ENCODE measurements at places on chromosomes 1 and 21.

- no peak for DNase-seq
Observed at GRCh38 chr1:183656355-183656754, 3.2 kb upstream of the APOBEC4 start.

DNA sequence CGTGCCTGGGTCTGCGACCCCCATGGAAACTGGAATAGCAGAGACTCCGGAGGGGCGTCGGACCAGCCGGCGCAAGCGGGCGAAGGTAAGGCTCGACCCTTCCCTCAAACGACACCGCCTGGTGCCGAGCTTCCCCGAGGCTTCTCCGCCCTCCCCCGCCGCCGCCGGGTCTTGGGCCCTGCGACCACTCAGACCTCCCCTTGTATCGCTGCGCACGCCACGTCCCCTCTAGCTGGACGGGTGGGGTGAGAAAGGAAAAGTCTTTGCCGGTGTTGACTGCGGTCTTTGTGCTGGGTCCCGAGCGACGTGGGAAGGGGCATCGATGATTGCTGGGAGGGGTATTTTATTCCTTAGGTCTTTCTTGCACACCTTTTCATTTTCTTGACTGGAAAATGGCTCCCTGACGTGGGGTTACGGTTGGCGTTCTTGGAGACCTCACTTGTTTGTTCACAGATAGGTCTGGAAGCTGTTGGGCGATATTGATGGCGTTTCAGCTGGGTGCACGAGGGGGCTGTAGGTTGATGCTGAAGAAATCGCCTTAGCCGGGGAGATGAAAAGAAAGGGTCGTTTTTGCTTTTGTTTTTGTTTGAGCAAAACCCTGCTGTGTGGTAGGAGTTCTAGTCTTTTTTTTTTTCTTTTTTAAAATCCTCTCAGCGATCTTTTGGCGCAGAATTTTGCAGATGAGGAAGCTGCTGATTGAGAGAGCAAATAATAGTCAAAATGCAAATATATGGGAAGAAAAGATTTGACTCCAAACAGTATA lies 776 bp downstream of the KDM1A start:
- DNase-seq: no peak

- DNase-seq: no peak
Observed at GRCh38 chr1:14345946-14346550, 252.4 kb upstream of the KAZN start.

DNA sequence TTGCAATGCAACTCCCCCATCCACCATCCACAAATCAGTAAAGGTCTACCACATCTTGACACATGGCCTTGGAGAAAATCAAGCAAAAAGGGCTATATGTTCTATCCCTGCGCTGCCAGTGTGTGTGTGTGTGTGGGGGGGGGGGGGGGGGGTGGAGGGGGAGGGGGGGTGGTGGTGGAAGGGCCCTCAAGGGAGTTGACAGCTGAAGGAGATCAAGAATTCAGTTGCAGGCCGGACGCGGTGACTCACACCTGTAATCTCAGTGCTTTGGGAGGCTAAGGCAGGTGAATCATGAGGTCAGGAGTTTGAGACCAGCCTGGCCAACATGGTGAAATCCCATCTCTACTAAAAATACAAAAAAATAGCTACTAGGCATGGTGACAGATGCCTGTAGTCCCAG lies 37.6 kb upstream of the CLIC4 start:
- DNase-seq: no peak

DNA sequence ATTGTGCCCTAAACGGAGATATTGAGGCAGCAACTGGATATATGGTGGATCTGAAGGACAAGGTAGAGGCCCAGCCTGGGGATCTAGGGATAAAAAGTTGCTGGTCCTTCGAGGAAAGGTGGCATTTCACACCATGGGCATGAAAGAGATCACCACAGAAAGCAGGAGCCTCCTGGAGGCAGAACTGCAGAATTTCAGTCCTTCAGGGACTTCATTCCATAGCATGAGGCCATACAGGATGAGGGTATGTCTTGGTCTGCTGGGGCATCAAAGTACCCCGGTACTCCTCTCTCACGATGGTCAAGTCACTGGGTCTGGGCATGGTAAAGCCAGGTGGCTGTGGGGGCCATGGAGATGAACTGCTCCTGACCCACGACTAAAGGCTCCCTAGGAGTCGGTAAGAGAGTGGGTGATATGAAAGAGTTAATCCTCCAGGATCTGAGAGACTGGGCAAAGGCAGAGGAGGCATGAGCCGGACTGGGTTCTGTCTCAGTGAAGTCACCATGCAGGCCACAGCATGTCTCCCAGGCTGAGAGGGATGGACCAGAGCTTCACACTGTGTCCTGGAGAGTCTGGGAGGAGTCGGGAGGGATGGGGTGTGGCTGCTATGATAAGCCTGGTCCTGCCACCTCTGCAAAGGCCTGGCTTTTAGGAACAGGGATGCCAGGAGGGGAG lies 5.8 kb upstream of the SPRR5 start:
- DNase-seq: no peak

DNA sequence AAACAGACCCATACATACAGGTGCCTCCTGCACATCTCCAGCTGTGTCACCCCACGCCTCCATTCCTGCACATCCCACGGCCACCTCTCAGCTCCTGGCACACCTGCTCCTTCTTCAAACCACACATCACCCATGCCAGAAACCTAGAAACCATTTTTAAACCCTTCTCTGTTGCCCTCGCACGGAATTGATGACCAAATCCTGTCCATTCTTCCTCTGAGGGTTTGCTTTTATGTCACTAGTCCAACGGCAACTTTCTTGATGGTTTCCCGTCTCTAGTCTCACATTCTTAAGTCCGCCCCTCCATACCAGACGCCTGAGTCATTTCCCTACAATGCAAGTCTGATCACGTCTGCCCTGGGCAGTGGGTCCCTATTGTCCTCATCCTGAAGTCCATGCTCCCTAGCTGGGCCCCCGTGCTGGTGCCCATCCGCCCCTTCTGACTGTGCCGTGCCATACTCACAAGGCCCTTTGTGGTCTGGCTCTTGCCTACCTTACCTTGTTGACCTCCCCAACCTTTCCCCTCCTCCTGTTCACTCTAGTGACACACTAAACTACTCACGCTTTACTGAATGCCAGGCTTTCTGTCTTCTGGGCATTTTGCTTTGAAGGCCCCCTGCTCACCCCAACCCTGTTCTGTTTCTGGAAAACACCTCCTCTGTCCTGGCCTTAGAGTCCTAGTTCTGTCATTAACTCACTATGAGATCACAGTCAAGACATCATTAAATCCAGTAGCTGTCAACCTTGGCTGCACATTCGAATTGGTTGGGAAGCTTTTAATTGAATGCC lies 17.6 kb downstream of the SLC2A1 start:
- DNase-seq: no peak

- DNase-seq: no peak
Observed at GRCh38 chr21:24205319-24205718, 1402.0 kb downstream of the MRPL39 start.

DNA sequence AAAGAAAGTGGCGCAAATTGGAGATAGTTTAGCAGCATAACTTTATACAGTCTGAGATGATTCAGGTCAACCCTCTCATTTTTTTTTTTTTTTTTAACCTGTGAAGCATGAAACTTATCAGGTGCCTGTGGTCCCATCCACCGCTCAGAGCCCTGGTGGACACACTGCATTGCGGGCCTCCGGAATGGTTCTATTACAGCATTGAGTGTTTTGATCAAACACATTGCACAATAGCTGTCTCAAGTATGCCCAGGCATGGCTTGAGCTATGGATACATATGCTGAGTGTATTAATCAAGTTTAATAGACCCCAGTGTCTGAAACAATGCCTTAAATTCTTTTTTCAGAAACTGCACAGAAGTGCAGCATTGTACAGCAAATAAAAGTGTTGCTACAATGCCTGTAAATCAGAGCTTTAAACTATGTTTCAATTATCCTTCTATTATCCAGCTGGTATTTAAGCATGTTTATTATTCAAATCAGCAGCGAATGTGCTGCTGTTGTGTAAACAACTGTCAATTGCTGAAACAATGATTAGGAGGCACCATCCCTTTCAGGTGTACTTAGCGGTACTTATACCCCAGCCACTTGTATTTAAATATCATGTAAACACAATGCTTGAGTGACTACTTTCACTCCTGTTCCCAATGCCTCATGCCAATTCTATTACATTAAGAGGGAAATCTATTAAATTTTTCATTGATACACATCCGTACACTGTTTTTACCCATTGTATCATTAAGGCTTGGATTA lies 456.6 kb downstream of the RPS6KC1 start:
- no peak for DNase-seq

GRCh38 chr1:83794384-83794783 lies 204.5 kb downstream of the TTLL7 start:
- DNase-seq: no peak

- no peak for DNase-seq
Observed at GRCh38 chr1:121522061-121522759, 337.4 kb downstream of the SRGAP2C start.

GRCh38 chr1:92803140-92803887 lies 18.4 kb upstream of the EVI5 start:
- DNase-seq: no peak

DNA sequence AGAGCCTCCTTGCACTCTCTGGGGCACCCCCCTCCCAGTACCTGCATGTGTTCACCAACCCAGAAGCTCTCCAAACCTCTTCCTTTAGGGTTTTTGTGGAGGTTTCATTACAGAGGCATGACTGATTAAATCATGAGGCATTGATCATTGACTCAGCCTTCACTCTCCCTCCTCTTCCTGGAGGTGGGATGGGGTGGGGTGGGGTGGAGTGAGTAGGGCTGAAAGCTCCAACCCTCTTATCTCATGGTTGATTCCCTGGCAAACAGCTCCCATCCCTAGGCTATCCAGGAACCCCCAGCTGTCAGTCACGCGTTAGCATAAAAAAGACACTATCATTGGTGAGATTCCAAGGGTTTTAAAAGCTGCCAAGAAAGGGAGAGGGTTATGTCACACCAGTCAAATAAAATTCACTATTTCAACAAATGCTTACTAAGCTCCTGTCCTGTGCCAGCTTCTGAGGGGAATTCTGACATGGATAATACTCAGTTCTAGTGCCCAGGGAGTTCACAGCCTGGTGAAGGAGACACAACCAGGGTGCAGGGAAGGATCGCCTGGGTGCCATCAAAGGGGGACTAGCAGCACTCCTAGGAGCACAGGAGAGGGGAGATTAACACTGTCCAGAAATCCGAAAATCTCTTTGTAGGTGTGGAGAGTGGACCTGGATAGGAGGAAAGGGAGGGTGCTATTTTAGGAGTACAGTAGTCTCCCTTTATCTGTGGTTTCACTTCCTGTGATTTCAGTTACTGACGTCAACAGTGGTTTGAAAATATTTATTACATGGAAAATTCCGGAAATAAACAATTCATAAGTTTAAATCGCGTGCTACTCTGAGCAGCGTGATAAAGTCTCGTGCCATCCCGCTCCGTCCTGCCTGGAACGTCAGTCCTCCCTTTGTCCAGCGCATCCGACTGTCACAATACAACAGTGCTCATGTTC lies 6.8 kb upstream of the IL24 start:
- no peak for DNase-seq

DNA sequence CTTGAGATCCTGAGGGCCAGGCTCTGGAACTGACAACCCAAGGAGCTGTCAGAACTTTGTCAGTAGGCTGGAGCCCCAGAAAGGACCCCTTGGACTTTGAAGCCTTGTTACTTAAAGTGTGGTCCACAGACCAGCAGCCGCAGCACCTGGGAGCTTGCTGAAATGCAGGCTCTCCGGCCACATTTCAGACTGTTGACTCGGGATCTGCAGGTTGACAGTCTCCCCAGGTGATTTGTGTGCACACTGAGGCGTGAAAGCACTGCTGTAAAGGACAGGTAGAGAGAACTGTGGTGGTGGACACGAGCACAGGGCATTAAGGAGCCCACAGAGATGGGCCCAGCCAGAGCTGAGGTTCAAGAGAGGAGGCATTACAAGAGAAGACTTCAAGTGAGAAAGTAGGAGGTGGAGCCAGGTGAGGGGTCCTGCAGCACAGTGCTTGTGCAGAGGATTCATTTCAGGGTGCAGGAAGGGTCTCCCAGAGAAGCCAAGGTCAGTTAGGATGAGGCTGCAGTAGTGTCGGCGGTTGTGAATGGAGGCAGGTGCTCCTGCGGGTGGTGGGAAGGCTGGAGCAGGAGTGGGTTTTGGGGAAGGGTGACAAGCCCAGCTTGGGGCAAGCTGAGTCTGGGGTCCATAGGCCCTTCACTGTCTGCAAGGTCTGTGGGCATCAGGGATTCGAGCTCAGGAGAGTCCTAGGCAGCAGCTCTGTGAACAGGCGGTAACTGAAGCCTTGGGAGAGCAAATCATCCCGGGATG lies 4.6 kb downstream of the HYI start:
- no peak for DNase-seq

GRCh38 chr1:40344597-40344996 lies 27.5 kb upstream of the COL9A2 start:
- peak; percentile 62 for DNase-seq

GRCh38 chr21:45997495-45998275 lies 16.1 kb downstream of the COL6A1 start:
- DNase-seq: no peak

DNA sequence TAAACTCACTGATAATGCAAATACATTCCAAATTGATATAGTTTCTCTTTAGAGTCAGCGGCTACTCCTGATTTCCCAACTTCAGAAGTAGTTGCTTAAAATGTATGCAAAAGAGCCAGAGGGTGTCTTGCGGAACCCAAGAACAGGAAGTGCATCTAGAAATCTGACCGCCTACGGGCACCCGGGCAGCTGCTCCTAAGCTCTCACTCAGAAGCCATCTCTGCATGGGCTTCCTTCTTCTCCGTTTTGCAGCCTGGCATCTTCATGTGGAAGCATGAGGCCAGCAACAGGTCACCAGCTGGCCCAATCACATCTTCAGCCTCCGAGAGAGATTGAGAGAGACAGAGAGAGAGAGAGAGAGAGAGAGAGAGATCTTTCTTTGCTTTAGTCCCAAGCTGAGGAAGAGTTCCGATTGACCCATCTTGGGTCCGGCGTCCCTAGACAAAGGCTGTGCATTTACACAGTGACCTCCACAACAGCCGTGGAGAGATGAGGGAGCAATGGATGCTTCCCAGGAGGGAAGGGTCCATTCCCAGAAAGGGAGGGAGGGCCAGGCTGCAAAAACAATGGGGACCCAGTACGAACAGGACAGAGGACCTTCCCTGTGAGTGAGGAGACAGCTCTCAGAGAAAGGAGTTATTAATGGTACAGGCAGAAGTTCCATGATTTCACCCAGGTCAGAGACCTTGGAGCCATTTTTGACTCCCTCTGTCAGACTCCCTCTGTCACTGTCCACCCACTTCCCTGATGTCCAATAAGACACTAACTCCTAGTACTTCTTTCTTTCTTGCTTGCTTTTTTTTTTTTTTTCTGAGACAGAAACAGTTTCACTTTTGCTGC lies 28.2 kb upstream of the SLC30A1 start:
- DNase-seq: peak; percentile 47

All from globus pallidus (tissue), 1 donor.